ENCODE measurements at places on chromosomes 5 and 9. TPM values are rescaled to one million over a fixed set of nuclear protein-coding genes. Genes with fewer than 3 reads are reported as not detected.

ECM2 gene
- total RNA-seq: 131 TPM

IFNB1 gene
- not detected for total RNA-seq

ZNF462 gene
- 20.5 TPM for total RNA-seq

AIF1L gene
- 8.2 TPM for total RNA-seq

KCNV2 gene
- not detected for total RNA-seq

CKMT2 gene
- total RNA-seq: 2.8 TPM

LHX2 gene
- not detected for total RNA-seq

ARID3C gene
- total RNA-seq: not detected

PHYKPL gene
- total RNA-seq: 47.8 TPM

CRHBP gene
- 5.8 TPM for total RNA-seq

ZDHHC11B gene
- 0.44 TPM for total RNA-seq

IPPK gene
- 5.4 TPM for total RNA-seq

KIF24 gene
- total RNA-seq: 1.4 TPM

GPR150 gene
- 0.38 TPM for total RNA-seq

FAM169A gene
- 0.33 TPM for total RNA-seq

TCF7 gene
- 0.98 TPM for total RNA-seq

TRIM7 gene
- 3.4 TPM for total RNA-seq

SPINK13 gene
- not detected for total RNA-seq

SHB gene
- total RNA-seq: 5.7 TPM

BNC2 gene
- 19.7 TPM for total RNA-seq

NR6A1 gene
- 2.0 TPM for total RNA-seq

FNBP1 gene
- total RNA-seq: 60.9 TPM

IRF1 gene
- total RNA-seq: 18.5 TPM

EXOSC2 gene
- 13.9 TPM for total RNA-seq

PPP2R2B gene
- not detected for total RNA-seq

FBN2 gene
- total RNA-seq: 2.4 TPM

DAB2IP gene
- 57.5 TPM for total RNA-seq

SOHLH1 gene
- total RNA-seq: not detected

SMIM33 gene
- not detected for total RNA-seq

SPATA31C1 gene
- total RNA-seq: not detected

PLAC8L1 gene
- not detected for total RNA-seq

GBGT1 gene
- total RNA-seq: 32.3 TPM

RPP25L gene
- 25.1 TPM for total RNA-seq

PDE6A gene
- not detected for total RNA-seq

ORM1 gene
- not detected for total RNA-seq

FGF1 gene
- total RNA-seq: 4.6 TPM

ABITRAM gene
- total RNA-seq: 13.9 TPM

AK8 gene
- 1.1 TPM for total RNA-seq

ADAMTS19 gene
- total RNA-seq: not detected

PRELID1 gene
- 58.6 TPM for total RNA-seq

GZMA gene
- total RNA-seq: not detected

NPR3 gene
- 19.6 TPM for total RNA-seq

ZNF474 gene
- not detected for total RNA-seq

CARD9 gene
- total RNA-seq: 2.4 TPM

SH3RF2 gene
- total RNA-seq: 5.3 TPM

PFN3 gene
- not detected for total RNA-seq

GCNT1 gene
- total RNA-seq: 5.1 TPM

SLC25A2 gene
- 2.3 TPM for total RNA-seq

TOPORS gene
- 20.0 TPM for total RNA-seq

TEX10 gene
- 13.6 TPM for total RNA-seq

CARTPT gene
- total RNA-seq: not detected

ADGRV1 gene
- not detected for total RNA-seq

TMEM171 gene
- not detected for total RNA-seq

TMC1 gene
- total RNA-seq: not detected

FAM151B gene
- 4.8 TPM for total RNA-seq

ADCY2 gene
- total RNA-seq: 8.5 TPM

FCN2 gene
- 3.5 TPM for total RNA-seq

NEURL1B gene
- 11.9 TPM for total RNA-seq
